EL (cell line): ENCODE measurements at places on chromosomes 13 and 19.
A peak's percentile ranks its signal among the peaks of the same experiment; 100 is the strongest.

GRCh38 chr13:78787190-78787589, 128.2 kb upstream of the OBI1 start:
- DNase-seq = no peak

- no peak for DNase-seq
Observed at GRCh38 chr19:33864311-33864850, 67.7 kb downstream of the KCTD15 start.

- DNase-seq = peak; percentile 53
Observed at GRCh38 chr19:3671680-3672574, 28.3 kb downstream of the PIP5K1C start.

GRCh38 chr19:10339380-10339960, at the start of gene ICAM3:
Gene ICAM3, minus strand, starts transcription at chr19:10339624. Its CDS starts 10 bp downstream, at chr19:10339614.
- DNase-seq = no peak

GRCh38 chr13:99386495-99386894, 79.3 kb upstream of the GPR183 start:
- no peak for DNase-seq

DNA sequence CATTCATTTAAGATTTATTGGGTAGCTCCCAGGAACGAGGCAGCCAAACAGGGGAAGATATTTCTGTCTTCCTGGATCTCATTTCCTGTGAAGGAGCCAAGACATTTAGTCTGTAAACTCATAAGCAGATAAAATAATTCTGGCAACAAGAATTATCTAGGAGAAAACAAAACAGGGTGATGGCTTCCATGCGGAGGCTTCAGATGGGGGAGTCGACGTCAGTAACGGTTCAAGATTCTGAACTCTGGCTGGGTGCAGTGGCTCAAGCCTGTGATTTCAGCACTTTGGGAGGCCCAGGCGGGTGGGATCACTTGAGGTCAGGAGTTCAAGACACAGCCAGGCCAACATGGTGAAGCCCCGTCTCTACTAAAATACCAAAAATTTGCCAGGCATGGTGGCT, 1.3 kb downstream of the GNA15 start:
- DNase-seq = no peak

DNA sequence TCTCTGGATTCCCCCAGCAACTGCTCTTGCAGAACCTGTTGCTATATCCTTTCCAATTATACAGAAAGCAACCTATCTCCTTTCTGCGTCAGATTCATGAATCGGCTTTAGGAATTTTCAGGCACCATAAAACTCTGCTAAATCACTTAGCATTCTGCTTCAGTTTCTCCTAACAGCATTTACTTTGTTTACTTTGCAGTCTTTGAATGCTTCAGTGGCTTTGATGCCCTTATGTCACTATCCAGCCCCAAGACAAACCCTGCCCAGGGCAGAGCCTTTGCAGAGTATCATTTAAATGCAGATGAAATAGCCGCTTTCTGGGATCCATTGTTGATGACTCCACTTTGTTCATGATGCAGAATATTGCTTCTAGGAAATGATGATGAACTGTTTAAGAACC, 43.1 kb downstream of the SLITRK1 start:
- no peak for DNase-seq

- DNase-seq = peak; percentile 64
Observed at GRCh38 chr19:58330458-58330857, 3.7 kb downstream of the ZSCAN22 start.

- DNase-seq = no peak
Observed at GRCh38 chr13:57286511-57287098, 119.6 kb downstream of the PRR20E start.

DNA sequence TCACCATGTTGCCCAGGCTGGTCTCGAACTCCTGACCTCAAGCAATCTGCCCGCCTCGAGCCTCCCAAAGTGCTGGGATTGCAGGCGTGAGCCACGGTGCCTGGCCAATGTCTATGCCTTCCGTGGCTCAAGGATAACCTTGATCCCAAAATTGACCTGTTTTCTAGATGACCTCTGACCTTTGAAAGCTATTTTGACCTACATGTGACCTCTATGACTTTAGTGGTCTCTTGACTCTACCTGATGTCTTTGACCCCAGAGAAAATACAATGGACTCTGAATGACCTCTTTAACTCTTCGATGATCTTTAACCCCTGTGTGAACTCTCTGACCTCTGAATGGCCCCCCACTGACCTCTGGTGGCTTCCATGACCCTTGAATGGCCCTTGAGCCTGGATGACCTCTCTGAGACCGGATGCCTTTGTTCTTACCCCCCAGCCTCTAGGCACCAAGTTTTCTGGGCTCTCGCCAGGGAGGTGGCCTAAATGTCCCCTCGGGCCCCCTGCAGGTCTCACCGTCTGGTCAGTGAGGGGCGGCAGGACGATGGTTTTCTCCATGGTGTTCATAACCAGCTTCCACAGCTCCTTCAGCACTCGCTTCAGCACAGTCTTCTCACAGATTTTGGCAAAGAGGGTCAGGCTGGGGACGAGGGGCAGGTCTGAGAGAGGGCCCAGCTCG, 63.7 kb downstream of the UNC13A start:
- DNase-seq = no peak

DNA sequence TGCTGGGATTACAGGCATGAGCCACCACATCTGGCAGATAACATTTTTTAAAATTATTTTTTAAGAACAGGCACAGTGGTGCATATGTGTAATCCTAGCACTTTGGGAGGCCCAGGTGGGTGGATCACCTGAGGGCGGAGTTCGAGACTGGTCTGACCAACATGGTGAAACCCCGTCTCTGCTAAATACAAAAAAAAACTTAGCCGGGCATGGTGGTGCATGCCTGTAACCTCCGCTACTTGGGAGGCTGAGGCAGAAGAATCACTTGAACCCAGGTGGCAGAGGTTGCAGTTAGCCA, 631 bp upstream of the PALM3 start:
- no peak for DNase-seq

DNA sequence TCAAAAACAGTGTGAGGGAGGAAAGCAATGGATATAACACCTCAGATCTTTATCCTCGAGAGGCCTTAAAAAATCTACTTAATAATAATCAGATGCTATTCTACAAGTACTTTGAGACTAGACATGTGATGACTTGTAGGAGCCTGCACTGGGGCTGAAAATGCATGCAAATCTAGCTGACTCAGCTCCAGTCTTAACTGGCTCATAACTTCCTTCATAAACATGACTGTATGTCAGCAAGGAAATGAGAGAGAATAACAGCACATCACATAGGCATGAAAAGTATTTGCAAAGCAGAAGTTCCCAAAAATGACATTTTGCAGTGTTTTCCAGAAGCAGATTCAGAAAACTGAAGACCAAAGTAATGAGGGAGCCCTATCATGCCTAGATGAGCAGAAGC, 38.1 kb downstream of the PSG5 start:
- DNase-seq = peak; percentile 72

GRCh38 chr13:30711375-30711774, 24.0 kb upstream of the ALOX5AP start:
- DNase-seq = no peak

- peak; percentile 6 for DNase-seq
Observed at GRCh38 chr13:27868641-27869435, 51.0 kb upstream of the PDX1 start.

GRCh38 chr19:10316229-10317044, 622 bp upstream of the FDX2 start:
- no peak for DNase-seq

DNA sequence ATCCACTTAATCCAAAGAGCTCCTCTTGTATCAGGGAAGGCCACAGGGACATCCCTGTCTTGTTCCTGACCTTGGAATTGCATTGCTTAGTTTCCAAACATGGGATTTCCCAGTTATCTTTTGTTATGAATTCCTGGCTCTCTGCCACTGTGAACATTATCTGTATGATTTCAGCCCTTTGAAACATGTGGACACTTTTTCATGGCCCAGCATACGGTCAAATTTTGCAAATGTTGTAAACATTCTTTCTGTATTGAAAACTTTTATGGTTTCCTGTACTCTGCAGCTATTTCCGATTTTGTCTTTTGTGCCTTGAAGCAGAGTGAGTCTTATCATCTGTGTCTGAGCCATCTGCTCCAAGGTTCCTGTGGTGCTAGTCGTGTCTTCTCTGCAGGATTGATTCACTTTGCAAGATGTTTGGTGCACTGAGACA, 4.5 kb upstream of the CFAP97D2 start:
- no peak for DNase-seq

DNA sequence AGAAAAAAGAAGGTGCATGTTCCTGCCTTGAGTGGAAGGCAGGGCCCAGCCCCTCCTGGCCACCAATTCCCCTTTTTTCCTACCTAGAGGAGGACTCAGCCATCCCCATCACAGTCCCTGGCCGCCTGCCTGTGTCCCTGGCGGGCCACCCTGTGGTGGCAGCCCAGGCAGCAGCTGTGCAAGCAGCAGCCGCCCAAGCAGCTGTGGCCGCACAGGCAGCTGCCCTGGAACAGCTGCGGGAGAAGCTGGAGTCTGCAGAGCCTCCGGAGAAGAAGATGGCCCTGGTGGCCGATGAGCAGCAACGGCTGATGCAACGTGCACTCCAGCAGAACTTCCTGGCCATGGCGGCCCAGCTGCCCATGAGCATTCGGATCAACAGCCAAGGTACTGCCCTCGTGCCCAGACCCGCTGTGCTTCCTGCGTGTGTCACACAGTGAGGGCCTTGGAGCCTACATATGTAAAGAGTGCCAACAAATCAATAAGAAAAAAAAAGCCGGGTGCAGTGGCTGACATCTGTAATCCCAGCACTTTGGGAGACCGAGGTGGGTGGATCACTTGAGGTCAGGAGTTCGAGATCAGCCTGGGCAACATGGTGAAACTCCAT, 17.6 kb upstream of the WDR18 start:
- no peak for DNase-seq

- DNase-seq = peak; percentile 5
Observed at GRCh38 chr13:85367887-85368286, 431.3 kb downstream of the SLITRK6 start.

- DNase-seq = peak; percentile 58
Observed at GRCh38 chr19:34224996-34225658, 29.2 kb upstream of the GARRE1 start.

GRCh38 chr13:38348861-38349389, 726 bp upstream of the UFM1 start:
- DNase-seq = peak; percentile 25

- DNase-seq = no peak
Observed at GRCh38 chr19:3516675-3517207, 10.6 kb downstream of the FZR1 start.

DNA sequence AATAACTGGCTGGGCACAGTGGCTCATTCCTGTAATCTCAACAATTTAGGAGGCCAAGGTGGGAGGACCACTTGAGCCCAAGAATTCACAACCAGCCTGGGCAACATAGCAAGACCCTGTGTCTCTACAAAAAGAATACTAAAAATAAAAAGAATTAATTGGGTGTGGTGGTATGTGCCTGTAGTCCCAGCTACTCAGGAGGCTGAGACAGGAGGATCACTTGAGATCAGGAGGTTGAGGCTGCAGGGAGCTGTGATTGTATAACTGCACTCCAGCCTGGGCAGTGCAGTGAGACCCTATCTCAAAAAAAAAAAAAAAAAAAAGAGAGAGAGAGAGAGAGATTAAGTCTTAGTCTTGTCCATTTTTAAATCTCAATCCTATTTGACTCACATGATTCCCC, 35.6 kb upstream of the SERPINE3 start:
- no peak for DNase-seq

DNA sequence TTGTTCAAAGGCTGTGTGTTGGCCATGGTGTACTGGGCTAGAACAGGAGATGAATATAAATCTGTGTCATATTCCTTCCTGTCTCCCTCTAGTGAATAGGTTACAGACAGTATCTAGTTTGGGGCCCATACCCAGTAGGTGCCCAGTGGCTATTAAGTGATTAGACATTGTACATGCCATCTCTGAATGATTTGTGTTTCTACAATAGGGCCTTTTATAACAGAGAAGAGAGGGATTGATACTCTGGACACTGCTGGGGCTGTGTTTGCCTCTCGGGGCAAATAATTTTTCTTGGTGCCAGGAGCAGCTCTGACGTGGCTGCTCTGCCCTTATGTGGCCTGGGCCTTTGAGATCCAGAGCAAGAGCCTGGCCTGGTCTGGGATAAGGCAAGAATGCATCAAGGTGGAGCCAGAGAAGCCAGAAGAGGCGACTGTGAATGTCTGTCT, 403.1 kb downstream of the SPRY2 start:
- no peak for DNase-seq

GRCh38 chr13:91280801-91281200, 66.7 kb upstream of the MIR17HG start:
- peak; percentile 3 for DNase-seq

DNA sequence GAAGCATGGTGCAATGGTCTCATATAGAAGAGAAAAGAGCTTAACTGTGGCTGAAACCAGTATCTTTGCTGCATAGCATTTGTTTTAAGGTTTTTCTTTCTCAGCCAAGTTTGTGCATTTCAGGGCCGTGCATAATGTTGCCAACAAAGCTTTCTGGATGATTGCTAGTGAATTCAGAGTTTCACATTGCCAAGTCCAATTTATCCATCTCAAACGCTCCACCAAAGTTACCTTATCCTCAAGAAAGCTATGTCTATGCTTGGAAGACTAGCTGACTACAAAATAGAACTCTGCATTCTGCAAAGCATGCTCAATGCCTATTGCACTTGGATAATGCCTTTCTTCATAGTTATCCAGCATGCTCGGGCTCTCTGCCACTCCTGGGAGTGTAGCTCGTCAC, 535.8 kb upstream of the SGCG start:
- no peak for DNase-seq

DNA sequence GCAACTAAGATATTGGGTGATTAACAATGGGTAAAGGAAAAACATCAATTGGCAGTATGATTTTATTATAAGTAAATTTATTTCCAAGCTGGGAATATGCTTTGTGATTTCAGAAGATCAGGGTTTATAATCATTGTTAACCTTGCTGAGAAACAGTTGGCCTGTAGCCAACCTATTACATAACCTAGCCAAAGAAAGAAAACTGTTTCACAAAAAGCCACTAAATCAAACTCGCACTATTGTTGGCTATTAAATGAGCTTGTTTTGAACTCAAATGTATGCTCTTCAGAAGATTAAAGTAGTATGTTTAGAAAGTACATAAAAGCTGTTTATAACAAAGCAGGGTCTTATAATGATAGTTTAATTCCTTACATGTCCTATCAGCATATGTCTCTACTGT, 151.7 kb downstream of the LHFPL6 start:
- no peak for DNase-seq

- DNase-seq = no peak
Observed at GRCh38 chr13:50390503-50391248, 375.4 kb downstream of the KCNRG start.

- no peak for DNase-seq
Observed at GRCh38 chr19:44850641-44851109, 4.6 kb downstream of the NECTIN2 start.

GRCh38 chr19:39372047-39372802, 18.7 kb downstream of the PAF1 start:
- DNase-seq = peak; percentile 95

DNA sequence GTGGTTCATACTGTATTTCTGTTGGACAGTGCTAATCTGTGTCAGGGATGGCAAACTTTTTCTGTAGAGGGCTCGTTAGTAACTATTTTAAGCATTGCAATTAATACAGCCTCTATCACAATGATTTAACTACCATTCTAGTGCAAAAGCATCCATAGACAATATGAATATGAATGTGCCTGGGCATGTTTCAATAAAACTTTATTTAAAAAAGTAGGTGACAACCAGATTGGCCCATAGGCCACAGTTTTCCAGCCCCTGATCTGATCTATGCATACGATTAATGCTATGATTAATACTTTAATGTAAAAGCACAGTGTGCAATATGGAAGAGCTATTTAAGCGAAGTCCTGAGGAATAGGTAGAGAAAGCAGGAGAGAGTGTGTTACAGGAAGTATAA, 29.6 kb downstream of the ADGRE1 start:
- no peak for DNase-seq
